ENCODE measurements at places on chromosomes 6 and 20. TPM values are rescaled to one million over a fixed set of nuclear protein-coding genes. Genes with fewer than 3 reads are reported as not detected.

Gene MATN4
- not detected for total RNA-seq

Gene FRS3
- total RNA-seq, result 0.85 TPM

Gene SLC22A16
- not detected for total RNA-seq

Gene SEL1L2
- not detected for total RNA-seq

Measured in smooth muscle cell of bladder (primary cell).